Esophagus muscularis mucosa (tissue), 4 donors: ENCODE measurements at places on chromosomes 3 and 15. TPM values are rescaled to one million over a fixed set of nuclear protein-coding genes. Genes with fewer than 3 reads are reported as not detected.

- no peaks in the 10 kb centered on the region for H3K36me3 ChIP-seq
- H3K27me3 ChIP-seq: peaks cover 57% of the 10 kb centered on the region
- H3K27ac ChIP-seq: no peak overlapping the region
- H3K4me3 ChIP-seq: no peak overlapping the region
- no peak for DNase-seq
Observed at GRCh38 chr15:73867426-73867825, 5.9 kb upstream of the TBC1D21 start.

DNA sequence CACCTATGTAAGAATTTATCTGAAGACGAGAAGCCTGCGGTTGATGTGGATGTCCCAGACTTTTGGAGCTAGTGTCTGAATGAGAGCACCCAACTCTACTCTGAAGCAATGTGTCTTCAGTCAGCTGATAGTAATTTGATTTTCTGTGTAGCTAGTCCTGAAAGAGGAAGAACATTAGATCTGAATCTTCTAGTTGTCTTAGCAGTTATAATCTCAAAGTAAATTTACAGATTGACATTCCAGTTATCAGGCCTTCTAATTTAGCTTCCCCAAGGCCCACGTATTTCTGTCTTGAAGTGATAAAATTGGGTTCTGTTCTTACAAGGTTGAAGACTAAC is 1.5 kb downstream of the TCAIM start:
- H3K4me1 ChIP-seq: peaks cover 33% of the 10 kb centered on the region
- H3K36me3 ChIP-seq: no peaks in the 10 kb centered on the region
- DNase-seq: no peak

DNA sequence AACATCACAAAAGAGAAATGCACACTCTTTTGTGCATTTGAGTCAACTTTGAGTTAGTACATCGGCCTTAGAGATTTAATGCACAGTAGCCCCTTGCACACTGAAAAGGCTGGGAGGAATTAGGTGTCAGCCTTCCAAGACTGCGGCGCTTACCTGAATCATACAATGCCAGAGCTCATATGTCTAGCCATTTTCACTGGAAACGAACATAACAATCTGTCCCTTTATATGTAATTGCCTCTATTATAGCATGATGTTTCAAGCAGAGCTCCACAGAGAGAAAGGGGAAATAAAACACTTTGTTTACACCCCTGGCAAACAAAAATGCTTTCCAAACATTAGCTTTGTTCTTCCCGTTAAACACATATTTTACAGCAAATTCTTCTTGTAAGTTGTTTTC is 315.7 kb upstream of the SLCO3A1 start:
- DNase-seq: no peak
- no peaks in the 10 kb centered on the region for H3K27me3 ChIP-seq
- H3K36me3 ChIP-seq: no peaks in the 10 kb centered on the region
- no peak overlapping the region for H3K4me3 ChIP-seq

DNA sequence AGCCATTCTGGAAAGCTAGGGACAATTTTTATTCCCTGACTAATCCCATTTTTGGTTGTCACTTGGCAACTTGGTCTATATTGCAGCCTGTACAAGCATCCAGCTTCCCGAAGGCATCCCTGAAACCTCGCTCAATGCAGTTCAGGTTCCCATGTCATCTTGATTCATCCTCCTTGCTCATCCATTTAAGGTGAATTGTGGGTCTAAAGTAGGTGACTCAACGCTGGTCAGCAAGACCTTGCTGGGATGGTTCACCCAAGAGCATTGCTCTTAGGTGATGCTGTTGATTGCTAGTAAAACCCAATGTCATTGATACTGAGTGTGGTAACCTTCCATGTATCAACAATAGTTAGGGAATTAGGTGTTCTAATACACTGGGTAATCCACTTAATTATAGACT is 13.1 kb upstream of the RAB8B start:
- no peak overlapping the region for H3K27ac ChIP-seq
- no peaks in the 10 kb centered on the region for H3K4me1 ChIP-seq
- no peaks in the 10 kb centered on the region for H3K36me3 ChIP-seq
- DNase-seq: no peak
- no peak overlapping the region for H3K4me3 ChIP-seq

GRCh38 chr3:195777975-195778374 is 33.8 kb downstream of the MUC4 start:
- H3K27me3 ChIP-seq: peaks cover 10% of the 10 kb centered on the region
- H3K4me3 ChIP-seq: no peak overlapping the region
- H3K4me1 ChIP-seq: no peaks in the 10 kb centered on the region
- DNase-seq: no peak
- H3K27ac ChIP-seq: no peak overlapping the region

DNA sequence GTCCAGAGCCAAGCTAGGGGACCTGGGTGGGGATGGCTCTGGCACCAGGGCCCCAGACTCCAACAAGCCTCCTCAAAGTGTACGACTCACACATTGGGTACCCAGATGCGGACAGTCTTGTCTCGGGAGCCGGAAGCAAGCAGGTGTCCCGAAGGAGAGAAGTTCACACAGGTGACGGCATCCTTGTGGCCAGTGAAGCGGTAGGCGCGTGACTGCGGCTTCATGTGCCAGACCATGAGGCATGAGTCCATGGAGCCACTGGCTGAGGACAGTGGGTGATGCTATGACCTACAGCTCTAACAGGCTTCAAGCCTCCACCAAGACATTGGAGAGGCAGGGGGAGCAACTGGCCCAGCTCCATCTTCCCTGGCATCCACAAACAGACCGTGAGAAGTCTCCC is 4.5 kb downstream of the POC1A start:
- no peaks in the 10 kb centered on the region for H3K36me3 ChIP-seq
- DNase-seq: no peak
- H3K27me3 ChIP-seq: no peaks in the 10 kb centered on the region
- H3K4me1 ChIP-seq: peaks cover 10% of the 10 kb centered on the region

Gene C2CD4A
- total RNA-seq: not detected

Gene PPARG
- total RNA-seq: 9.5 TPM

Gene ZPLD1
- total RNA-seq: not detected
